ENCODE measurements at places on chromosomes 11 and 22. TPM values are rescaled to one million over a fixed set of nuclear protein-coding genes. Genes with fewer than 3 reads are reported as not detected.

The OR51B4 gene
- not detected for total RNA-seq

The FAM227A gene
- 0.64 TPM for total RNA-seq

The SLC43A3 gene
- total RNA-seq, result 0.30 TPM

The OR10A2 gene
- total RNA-seq, result not detected

Data from A549 treated with GW870086 at 1 μM for 4 hours (cell line).